Activated CD8-positive, alpha-beta memory T cell treated with anti-CD3 and anti-CD28 coated beads, Interleukin-2, amount 50 U/mL, for 4 hours (primary cell): ENCODE measurements at places on chromosomes 1 and 21.

GRCh38 chr21:41018431-41018830, 149.5 kb upstream of the BACE2 start:
- DNase-seq = no peak

GRCh38 chr1:205480349-205480985, 24.0 kb upstream of the CDK18 start:
- peak; percentile 65 for DNase-seq

GRCh38 chr1:65729259-65729658, 63.4 kb upstream of the PDE4B start:
- DNase-seq = no peak

DNA sequence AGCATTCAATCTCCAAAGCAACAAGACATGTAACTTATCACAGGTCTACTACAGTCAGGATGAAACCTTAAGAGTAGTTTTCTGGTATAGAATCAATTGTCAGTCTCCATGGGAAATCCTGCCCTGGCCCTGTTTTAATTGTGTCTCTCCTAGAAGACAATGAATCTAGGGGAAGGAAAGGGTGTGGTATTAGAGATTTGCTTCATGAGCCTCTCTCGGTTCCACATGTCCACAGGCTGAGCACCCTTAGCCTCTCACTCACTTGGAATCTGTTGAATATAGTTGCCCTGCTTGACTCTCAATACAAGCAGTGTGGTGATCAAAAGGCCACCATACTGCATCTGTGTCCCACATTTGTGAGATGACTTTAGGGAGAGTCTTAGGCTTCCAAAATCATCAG, 17.7 kb downstream of the SPATA46 start:
- DNase-seq = no peak

- no peak for DNase-seq
Observed at GRCh38 chr1:1684031-1684681, 8.4 kb downstream of the SLC35E2B start.

GRCh38 chr1:197876894-197877293, 25.5 kb upstream of the C1orf53 start:
- no peak for DNase-seq

DNA sequence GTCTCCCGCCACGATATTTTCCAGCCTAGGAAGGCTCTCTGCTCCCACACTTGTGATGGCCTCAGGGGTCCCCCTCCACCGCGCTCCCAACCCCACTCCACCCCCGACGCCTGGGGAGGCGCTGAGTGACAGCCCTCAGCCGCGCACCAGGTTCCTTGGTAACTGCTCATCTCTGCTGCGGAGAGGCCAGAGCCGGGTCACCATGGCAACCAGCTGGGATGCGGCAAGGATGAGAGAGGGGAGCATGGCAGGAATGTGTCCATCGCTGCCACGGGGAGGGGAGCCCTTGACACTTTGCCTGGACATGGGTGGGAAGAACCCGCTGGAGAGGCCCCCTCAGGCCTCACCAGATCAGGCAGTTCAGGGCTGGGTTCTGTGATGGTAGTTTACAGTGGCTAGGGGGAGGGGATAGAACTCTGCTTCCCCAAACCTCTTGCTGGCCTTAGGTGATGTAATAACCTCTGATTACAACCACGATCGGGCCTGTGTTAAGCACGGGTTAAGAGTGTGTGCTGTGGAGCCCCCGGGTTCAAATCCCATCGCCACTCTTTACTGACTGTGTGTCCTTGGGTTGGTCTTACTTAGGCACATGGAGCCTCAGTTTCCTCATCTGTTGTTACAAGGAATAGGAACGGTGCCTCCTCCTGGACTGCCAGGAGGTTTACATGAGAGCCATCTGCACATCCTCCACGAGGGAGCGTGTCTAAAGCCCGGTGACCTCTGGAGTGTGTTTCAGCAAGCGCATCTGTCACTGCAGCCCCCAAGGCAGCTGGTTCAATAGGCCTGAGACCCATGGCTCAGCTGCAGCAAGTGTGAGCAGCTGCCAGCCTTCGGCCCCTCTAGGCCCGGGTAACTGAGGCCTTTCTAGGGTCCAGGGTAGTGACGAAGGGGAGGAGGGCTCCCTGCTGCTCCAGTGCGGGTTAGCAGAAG, 6.3 kb downstream of the KIF17 start:
- DNase-seq = no peak

DNA sequence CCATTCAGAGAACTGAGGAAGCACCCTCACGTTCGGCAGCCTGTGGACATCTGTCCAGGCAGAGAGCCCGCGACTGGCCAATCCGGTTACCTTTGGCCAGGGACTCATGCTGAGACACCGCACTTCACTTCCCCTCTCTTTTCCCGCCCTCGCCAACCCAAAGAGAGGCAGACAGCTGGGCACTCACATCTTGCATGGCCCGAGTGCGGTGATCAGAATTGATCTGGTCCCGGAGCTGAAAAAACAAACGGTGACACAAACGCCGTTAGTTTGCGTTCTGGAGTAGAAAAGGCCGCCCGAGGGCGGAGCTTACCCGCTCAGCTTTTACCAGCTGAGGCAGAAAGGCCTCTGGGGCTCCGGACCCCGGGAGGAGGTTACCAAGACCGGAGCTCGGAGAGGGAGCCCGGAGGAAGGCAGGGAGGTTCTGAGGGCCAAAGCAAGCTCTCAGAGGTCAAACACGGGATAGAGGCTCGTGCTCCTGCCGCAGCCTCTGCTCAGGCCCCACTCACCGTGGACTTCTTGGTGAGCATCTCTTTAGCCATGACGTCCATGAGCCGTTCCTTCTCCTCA, 376 bp downstream of the SF3A3 start:
- peak; percentile 49 for DNase-seq

DNA sequence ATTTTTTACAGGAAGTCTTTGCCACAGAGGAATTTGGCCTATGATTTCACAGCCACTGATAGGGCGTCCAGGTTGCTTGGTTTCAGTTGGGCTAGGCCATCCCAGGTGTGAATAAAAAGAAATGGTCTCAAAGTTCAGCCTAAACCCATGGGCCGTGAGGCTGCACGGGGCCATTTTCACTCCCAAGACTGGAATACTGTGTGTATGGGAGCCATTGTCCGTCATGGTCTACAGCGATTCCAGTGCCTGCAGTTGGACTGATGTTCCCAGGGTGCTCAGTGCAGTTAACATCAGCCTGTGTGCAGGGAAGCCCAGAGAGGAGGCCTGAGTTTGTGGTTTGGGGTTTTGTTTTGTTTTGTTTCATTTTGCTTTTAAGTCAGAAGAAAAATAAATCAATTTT, 133.2 kb downstream of the ADSS2 start:
- DNase-seq = no peak

GRCh38 chr1:111833334-111833733, 77.6 kb downstream of the DDX20 start:
- DNase-seq = no peak

- no peak for DNase-seq
Observed at GRCh38 chr1:8536515-8536914, 218.6 kb downstream of the SLC45A1 start.
